ENCODE measurements at places on chromosomes 4 and X.

- DNase-seq = no peak
Observed at GRCh38 chrX:130060122-130061069, 49.9 kb downstream of the ELF4 start.

DNA sequence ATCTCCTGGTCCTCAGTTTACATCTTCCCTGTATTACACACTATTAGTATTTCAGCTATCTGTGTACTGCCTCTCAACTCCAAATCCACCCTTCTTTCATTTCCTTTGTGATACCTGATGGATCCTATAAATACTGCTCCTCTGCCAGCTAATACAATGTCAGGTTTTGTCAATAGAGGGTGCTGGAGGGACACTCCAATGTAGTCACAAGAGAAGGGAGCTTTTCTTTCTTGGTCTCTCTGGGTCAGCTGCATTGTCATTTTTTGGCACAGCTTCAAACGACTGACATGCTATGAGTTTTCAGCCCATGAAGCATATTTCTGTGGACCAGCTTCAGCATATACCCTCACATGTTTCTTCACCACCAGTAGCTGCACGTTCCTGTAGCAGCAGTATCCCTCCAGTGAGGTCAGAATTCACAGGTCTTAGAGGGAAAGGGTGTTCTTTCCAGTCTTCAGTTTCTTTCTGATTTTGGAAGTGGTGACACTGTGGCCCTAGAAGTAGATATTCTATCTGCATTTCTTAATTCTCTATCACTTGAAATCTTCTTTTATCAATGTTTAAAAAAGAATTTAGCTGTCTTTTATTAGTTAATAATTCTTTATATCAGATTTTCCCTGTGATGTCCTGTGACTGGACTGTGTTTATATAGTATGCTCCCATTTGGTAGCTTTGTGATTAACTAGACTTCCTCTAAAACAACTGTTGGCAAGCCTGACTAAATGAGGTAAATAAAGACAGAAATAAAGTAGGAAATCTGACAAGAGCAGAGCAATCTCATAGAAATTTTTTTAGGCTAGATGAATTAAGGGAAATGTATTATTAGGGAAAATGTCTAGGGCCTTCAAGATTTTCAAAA, 60.6 kb downstream of the GABRA2 start:
- peak; percentile 18 for DNase-seq

GRCh38 chrX:71671043-71671780, 3.9 kb downstream of the LOC101059915 start:
- peak; percentile 63 for DNase-seq

DNA sequence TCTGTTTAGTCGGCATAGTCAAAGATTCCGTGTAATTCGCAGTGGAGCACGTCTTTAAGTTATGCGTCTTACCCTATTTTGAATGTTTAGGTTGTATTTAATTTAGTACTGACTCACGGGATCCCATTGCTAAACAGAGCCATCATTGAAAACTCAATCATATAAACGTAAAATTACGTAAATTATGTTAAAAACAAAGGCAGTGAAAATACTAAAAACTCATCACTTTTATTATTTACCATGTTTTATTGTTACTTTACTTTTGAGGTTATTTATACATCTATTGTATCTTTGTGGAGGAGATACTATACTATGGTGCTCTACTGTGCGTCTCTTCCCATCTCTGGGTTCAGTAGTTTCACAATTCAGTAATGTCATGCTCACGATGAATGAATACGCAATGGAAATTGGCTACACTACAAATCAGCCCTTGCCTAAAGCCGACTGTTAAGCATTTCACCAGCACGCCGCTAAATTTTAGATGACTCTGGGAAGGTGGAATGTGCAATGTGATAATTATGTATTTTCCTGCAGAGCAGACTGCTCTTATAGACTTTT, 944 bp downstream of the FUNDC2 start:
- DNase-seq = no peak

DNA sequence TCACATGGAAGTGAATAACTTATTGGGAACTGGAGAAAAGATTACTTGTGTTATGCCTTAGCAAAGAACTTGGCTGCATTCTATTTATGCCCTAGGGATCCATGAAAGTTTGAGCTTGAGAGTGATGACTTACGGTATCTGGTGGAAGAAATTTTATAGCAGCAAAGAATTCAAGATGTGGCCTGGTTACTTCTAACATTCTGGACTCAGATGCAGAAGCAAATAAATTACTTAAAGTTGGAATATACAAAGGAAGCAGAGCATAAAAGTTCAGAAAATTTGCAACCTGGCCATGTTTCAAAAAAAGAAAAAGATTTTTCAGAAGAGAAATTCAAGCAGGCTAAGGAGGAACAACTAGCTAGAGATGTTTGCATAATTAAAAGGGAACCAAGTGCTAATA, 252.3 kb upstream of the WDFY3 start:
- DNase-seq = no peak

- no peak for DNase-seq
Observed at GRCh38 chr4:147714575-147715401, 17.1 kb upstream of the ARHGAP10 start.

GRCh38 chrX:107708762-107709161, 66.8 kb downstream of the TSC22D3 start:
- no peak for DNase-seq

GRCh38 chrX:154074199-154074598, 23.3 kb downstream of the MECP2 start:
- no peak for DNase-seq

Data from Jurkat, Clone E6-1 (cell line).